Thoracic aorta (tissue), 2 donors: ENCODE measurements at places on chromosomes 12 and 14.

DNA sequence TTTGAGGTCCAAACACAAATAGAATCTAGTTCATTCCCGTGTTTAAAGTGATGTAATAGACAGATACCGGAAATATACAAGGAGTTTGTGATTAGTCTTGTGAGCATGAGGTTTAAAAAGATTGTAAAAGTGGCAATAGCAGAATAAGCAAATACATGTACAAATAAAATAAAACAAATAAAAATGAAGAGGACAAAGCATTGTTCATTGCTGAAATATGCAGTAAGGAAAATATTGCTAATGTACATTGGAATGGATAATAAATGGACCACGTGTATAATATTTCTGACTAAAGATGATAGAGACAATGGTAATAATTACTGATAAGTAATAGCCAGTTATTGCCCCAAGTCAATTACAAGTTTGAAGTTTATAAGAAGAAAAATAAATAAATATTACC, 75.6 kb upstream of the RTL1 start:
- H3K4me3 ChIP-seq: no peak overlapping the region
- H3K36me3 ChIP-seq: no peaks in the 10 kb centered on the region
- H3K27ac ChIP-seq: no peak overlapping the region
- H3K4me1 ChIP-seq: no peaks in the 10 kb centered on the region

DNA sequence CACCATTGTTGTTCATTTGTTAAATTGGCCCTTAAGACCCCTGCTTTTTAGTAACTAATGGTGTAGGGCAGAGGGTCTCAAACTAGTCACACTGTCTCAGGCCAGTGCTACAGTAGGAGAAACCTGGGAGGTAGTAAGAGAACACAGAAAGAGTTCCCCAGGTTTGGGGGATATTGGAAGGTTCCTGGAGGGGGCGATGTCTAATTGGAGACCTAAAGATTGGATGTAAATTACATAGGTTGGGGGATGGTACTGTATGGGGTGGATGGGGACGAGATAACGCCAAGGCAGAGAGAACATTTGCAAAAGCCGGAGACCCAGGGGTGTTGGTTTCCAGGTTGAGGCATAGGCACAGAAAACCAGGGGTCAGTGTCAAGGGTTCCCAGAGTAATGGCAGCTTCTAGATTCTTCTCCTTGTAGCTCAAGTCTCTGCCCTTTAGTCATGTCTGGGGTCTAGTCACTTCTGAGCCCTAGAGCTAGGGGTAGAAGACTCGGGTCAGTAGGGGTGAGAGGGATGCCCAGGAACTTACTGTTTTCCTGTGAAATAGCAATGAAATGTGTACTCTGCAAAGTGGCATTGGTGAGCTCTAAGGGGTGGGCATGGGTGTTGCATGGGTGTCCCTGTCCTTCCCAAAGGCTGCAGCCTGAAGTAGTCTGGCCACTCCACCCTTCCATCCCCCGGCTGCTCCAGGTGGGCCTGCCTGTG, 21.8 kb downstream of the PLEKHG3 start:
- H3K4me3 ChIP-seq: no peak overlapping the region
- H3K27me3 ChIP-seq: no peaks in the 10 kb centered on the region
- H3K27ac ChIP-seq: peak overlapping the region; percentile 1
- peaks cover 32% of the 10 kb centered on the region for H3K36me3 ChIP-seq
- no peak for DNase-seq
- H3K4me1 ChIP-seq: peaks cover 74% of the 10 kb centered on the region

GRCh38 chr12:109892748-109893147, 7.3 kb upstream of the TCHP start:
- no peak overlapping the region for H3K4me3 ChIP-seq
- no peak for DNase-seq
- no peaks in the 10 kb centered on the region for H3K4me1 ChIP-seq
- no peaks in the 10 kb centered on the region for H3K27me3 ChIP-seq
- no peak overlapping the region for H3K27ac ChIP-seq
- H3K36me3 ChIP-seq: no peaks in the 10 kb centered on the region

- no peaks in the 10 kb centered on the region for H3K4me1 ChIP-seq
- no peak overlapping the region for H3K4me3 ChIP-seq
- H3K27ac ChIP-seq: no peak overlapping the region
- H3K36me3 ChIP-seq: no peaks in the 10 kb centered on the region
- no peaks in the 10 kb centered on the region for H3K27me3 ChIP-seq
Observed at GRCh38 chr14:87055007-87055406, 938.0 kb downstream of the GALC start.

- H3K36me3 ChIP-seq: no peaks in the 10 kb centered on the region
- no peaks in the 10 kb centered on the region for H3K4me1 ChIP-seq
- no peak for DNase-seq
- no peaks in the 10 kb centered on the region for H3K27me3 ChIP-seq
- H3K27ac ChIP-seq: no peak overlapping the region
Observed at GRCh38 chr12:41511247-41511646, 323.1 kb downstream of the PDZRN4 start.

GRCh38 chr12:63940310-63941005, 96.0 kb downstream of the SRGAP1 start:
- H3K36me3 ChIP-seq: no peaks in the 10 kb centered on the region
- H3K4me3 ChIP-seq: no peak overlapping the region
- H3K4me1 ChIP-seq: peaks cover 6% of the 10 kb centered on the region
- H3K27me3 ChIP-seq: no peaks in the 10 kb centered on the region

DNA sequence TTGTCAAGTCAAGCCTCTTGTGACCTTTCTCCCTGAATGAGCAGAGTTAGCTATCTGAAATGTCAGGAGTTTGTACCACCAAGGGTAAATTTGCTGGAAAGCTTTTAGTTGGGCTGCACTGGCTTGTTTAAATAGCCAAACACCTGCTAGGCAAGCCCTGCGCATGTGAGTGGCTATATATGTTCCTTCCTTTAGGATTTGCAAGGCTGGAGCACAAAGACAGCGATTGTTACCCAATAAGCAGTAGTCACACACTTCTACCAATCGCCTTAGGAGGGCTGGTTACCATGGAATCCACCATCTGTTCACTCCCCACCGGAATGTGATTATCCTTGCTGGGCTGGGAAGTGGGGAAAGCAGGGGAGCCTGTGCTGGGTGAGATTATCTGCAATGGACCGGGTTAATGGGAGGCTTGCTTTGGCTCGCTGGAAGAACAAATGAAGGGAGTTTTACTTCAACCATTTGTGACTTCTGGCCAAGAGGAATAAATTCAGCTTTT, 102.5 kb downstream of the FGD4 start:
- H3K36me3 ChIP-seq: no peaks in the 10 kb centered on the region
- no peak for DNase-seq
- peak overlapping the region; percentile 23 for H3K4me3 ChIP-seq
- H3K27me3 ChIP-seq: no peaks in the 10 kb centered on the region
- H3K27ac ChIP-seq: peak overlapping the region; percentile 16
- peaks cover 41% of the 10 kb centered on the region for H3K4me1 ChIP-seq

- H3K27ac ChIP-seq: no peak overlapping the region
- no peaks in the 10 kb centered on the region for H3K4me1 ChIP-seq
- H3K36me3 ChIP-seq: no peaks in the 10 kb centered on the region
Observed at GRCh38 chr12:43180242-43180641, 371.8 kb downstream of the ADAMTS20 start.

DNA sequence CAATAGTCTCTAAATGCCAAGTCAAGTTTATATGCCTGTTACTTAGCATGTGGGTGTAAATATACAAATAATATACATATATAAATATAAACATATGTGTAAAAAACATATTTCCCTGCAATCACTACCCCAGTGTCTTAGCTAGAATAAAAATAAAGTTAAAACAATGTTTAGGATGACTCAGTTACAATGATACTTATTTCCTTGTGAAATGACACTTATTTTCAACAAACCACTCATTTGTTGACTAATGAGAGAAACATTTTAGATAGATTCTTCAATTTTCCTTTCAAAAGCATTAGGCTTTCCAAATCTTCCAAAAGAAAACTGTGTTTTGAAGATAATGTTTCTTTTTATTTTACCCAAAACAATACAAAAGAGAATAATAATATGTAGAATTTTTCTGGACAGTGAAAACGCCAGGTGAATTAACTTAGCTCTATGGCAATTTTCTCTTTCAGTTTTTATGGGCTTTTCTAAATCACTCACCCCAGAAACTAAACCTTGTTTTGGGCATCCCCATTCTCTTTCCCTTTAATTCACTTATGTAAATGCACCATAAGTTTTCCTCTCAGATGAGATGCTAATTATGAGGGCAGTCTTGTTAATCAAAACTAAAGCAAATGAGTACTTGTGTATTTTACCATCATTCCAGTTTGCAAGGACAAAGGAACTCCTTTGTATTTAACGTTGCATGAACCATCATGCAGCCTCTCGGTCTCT, 465.9 kb downstream of the BCAT1 start:
- no peak overlapping the region for H3K4me3 ChIP-seq
- no peak overlapping the region for H3K27ac ChIP-seq
- no peaks in the 10 kb centered on the region for H3K36me3 ChIP-seq
- H3K4me1 ChIP-seq: no peaks in the 10 kb centered on the region
- no peaks in the 10 kb centered on the region for H3K27me3 ChIP-seq
